Ureter (tissue), 1 donor: ENCODE measurements at places on chromosomes 7 and 10. TPM values are rescaled to one million over a fixed set of nuclear protein-coding genes. Genes with fewer than 3 reads are reported as not detected.

The CNPY1 gene
- total RNA-seq: not detected

The NKX2-3 gene
- total RNA-seq: not detected

GRCh38 chr10:78402591-78402990 lies 368.9 kb downstream of the RPS24 start:
- DNase-seq: no peak

DNA sequence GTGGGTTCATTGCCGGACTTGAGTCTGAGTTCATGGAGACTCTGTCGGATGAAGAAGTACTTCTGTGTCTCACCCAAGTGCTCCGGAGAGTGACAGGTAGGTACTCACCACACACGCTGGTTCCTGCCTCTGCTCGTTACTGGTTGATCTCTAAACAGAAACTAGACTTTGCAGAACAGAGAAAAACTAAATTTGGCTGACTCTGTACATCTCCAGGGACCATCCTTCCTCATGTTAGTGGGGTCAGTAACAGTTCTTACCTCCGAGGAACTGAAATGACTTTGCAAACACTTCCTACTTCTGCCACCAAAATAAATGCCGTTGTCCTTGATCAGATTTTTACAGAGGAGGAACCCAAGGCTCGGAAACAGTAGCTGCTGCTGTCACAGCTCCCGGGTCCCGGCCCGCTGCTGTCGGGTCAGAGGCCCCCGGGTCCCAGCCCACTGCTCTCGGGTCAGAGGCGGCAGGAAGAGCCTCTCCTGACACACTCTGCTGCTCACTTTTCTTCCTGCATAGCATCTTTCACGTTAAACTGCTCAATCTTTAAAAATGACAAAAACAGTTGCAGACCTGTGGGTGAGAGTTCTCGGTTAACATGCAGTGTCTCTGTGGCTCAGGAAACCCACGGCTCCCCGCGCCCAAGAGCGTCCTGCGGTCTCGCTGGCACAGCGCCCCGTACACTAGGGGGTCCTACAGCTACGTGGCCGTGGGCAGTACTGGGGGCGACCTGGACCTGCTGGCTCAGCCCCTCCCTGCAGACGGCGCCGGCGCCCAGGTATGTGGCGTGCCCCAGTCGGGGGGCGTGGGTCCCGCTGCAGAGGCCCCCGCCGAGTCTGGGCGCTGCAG lies 4.8 kb upstream of the MTG1 start:
- DNase-seq: no peak

- DNase-seq: no peak
Measured at GRCh38 chr7:25597946-25598345, 369.7 kb upstream of the NPVF start.

DNA sequence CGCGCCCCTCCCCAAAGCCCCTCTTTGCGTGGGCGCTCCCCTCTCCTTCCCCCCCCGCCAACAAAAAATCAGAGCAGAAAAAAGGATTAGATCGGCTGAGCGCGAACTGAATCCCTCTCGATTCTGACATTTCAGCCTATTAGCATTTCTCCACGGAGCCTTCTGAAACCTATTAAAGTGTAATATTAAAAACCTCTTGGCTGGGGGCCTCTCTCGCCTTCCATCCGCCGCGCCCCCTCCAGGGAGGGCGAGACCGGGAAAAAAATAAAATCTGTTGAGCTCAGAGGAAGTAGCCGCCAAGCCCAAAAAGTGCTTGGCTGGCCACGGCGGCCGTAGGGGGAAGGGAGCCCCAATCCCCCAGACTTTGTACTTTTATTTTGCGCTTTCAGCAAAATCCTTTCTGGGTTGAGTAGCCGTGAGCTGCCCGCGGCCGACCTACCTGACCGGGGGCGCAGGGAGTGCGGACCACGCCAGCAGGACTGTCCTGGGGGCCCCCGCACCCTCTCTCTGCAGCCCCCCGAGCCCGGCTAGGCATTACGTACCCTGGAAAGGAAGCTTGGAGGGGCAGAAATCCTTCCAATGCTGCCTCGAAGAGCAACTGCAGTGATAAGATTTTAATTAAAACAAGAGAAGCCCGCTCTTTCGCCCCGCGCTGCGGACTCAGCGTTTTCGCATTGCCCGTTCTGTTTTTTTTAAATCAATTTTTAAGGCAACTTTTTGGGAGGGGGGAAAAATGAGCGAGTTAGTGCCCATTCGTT lies 1.3 kb upstream of the TNRC18 start:
- DNase-seq: peak; percentile 65
